ENCODE measurements at places on chromosomes 11 and 22. TPM values are rescaled to one million over a fixed set of nuclear protein-coding genes. Genes with fewer than 3 reads are reported as not detected.

OR2D2 gene
- total RNA-seq: not detected

SLC1A2 gene
- total RNA-seq: 0.11 TPM

RIBC2 gene
- 14.9 TPM for total RNA-seq

YAP1 gene
- 124 TPM for total RNA-seq

INPPL1 gene
- 104 TPM for total RNA-seq

CALCA gene
- 1.0 TPM for total RNA-seq

LRRC55 gene
- 3.0 TPM for total RNA-seq

KRTAP5-7 gene
- total RNA-seq: not detected

LRP4 gene
- 39.6 TPM for total RNA-seq

C11orf16 gene
- not detected for total RNA-seq

PNPLA3 gene
- total RNA-seq: 11.8 TPM

SNRPD3 gene
- total RNA-seq: 220 TPM

PPP2R1B gene
- 72.2 TPM for total RNA-seq

ABTB2 gene
- 46.3 TPM for total RNA-seq

TH gene
- not detected for total RNA-seq

SELENOH gene
- total RNA-seq: 212 TPM

TIGD3 gene
- total RNA-seq: 2.3 TPM

NUDT8 gene
- total RNA-seq: 3.4 TPM

OVCH2 gene
- total RNA-seq: not detected

SLC2A11 gene
- total RNA-seq: 4.9 TPM

CARNS1 gene
- total RNA-seq: 0.28 TPM

SAA4 gene
- not detected for total RNA-seq

C22orf15 gene
- 2.0 TPM for total RNA-seq

PRR33 gene
- not detected for total RNA-seq

YPEL4 gene
- not detected for total RNA-seq

Data from A673 (cell line).